ENCODE measurements at places on chromosomes 2 and 18.

GRCh38 chr2:237165405-237166276 lies 80.0 kb downstream of the COPS8 start:
- DNase-seq: no peak

- no peak for DNase-seq
These were observed 330.8 kb downstream of the TXNL1 start for GRCh38 chr18:56307354-56308170.

DNA sequence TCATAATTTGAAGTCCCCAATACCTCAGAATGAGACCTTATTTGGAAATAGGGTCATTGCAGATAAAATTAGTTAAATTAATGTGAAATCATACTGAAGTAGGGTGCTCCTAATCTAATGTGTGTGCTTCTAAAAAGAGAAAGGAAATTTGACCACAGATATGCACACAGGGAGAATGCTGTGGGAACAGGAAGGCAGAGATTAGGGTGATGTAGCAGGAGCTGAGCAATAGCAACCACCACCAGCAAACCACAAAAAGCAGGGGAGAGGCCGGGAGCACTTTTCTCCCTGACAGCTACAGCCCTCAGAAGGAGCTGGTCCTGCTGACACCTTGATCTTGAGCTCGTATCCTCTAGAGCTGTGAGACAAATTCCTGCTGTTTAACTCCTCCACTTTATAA lies 24.6 kb upstream of the SCG2 start:
- no peak for DNase-seq

DNA sequence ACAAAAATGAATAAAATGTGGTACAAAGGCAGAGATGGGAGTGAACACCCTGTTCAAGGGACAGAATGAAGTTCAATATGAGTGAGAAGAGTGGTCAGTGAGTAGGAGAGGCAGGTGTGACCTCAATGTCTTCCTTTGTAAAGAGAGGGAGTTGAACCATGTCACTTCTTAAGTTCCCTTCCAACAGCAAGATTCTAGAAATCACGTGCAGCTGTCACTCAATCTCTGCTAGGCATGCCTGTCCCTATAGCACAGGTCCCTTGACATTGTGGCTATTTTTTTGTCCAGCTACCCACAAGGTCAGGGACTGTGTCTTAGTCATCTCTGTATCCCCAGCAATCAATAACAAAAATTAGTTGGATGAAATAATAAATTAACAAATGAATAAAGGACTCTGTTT lies 66.9 kb downstream of the VSNL1 start:
- no peak for DNase-seq

DNA sequence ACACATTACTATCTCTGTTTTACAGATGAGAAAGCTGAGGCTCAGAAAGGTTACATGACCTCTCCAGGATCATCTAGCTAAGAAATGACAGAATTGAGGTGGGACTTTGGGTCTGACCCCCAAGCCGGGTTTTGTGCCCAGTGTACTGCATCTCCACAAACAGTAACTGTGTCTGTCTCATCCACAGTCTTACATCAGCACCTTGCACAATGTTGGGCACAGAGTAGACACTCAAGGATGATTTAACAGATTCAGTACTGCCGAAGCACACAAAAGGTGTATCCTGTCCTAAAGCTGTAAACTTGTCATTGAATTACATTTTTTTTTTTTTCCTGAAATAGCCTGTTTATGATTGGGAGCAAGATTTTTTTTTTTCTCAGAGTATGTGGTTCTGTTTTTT lies 84.8 kb downstream of the ADCYAP1 start:
- no peak for DNase-seq

Measured in head of caudate nucleus (tissue), 42 donors.